ENCODE measurements at places on chromosomes 2 and 18. TPM values are rescaled to one million over a fixed set of nuclear protein-coding genes. Genes with fewer than 3 reads are reported as not detected.

- peak overlapping the region; percentile 87 for H3K4me3 ChIP-seq
- no peaks in the 10 kb centered on the region for H3K36me3 ChIP-seq
- DNase-seq = no peak
- peaks cover 19% of the 10 kb centered on the region for H3K4me1 ChIP-seq
Observed at GRCh38 chr2:102737431-102737830, 24.4 kb upstream of the TMEM182 start.

TANC1 gene
- total RNA-seq = 4.2 TPM

GKN1 gene
- not detected for total RNA-seq

DNA sequence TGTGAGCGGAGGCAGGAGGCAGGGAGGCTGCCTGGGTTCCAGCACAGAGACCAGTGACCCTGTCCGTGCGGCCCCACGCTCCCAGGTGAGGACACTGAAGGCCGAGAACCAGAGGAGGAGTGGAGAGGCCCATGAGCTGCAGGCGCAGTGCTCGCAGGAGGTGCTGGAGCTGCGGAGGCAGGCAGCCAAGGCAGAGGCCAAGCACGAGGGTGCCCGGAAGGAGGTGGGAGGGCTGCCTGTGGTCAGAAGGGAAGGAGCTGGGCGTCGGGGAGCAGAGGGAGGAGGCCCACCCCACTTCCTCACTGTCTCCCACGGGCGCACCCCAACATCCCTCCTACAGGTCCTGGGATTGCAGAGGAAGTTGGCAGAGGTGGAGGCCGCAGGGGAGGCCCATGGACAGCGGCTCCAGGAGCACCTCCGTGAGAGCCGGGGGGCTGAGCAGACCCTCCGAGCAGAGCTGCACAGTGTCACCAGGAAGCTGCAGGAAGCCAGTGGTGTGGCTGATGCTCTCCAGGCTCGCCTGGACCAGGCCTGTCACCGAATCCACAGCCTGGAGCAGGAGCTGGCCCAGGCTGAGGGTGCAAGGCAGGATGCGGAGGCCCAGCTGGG, 33.0 kb upstream of the SNED1 start:
- H3K27me3 ChIP-seq = no peaks in the 10 kb centered on the region
- no peak overlapping the region for H3K27ac ChIP-seq
- H3K36me3 ChIP-seq = no peaks in the 10 kb centered on the region
- no peak overlapping the region for H3K4me3 ChIP-seq
- H3K4me1 ChIP-seq = peaks cover 5% of the 10 kb centered on the region

TMEM169 gene
- 1.5 TPM for total RNA-seq

DNA sequence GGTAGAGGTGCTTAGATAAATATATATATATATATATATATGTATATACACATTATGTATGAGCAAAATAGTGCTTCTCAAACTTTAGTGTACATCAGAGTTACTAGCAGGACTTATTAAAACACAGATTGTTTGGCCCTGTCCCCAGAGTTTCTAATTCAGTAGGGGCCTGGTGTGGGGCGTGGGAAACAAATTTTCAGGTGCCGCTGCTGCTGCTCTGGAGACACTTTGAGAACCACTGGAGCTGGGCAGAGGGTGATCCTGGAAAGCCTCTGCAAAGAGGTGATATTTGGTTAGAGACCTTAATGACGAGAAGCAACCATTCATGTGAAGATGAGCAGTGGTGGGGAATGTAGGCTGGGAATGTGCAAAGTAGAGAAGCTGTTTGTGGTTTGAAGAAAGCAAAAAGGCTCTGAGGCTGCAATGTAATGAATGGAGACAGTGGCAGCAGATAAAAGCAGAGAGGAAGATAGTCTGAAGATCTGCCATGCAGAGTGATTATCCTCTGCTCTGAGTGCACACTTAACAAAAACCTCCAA, 142.9 kb downstream of the PLCL1 start:
- H3K4me1 ChIP-seq = no peaks in the 10 kb centered on the region
- H3K27me3 ChIP-seq = no peaks in the 10 kb centered on the region
- no peak overlapping the region for H3K27ac ChIP-seq
- DNase-seq = no peak

IL1RL2 gene
- total RNA-seq = not detected

GRCh38 chr2:51760441-51760840, 728.5 kb upstream of the NRXN1 start:
- no peaks in the 10 kb centered on the region for H3K4me1 ChIP-seq
- no peaks in the 10 kb centered on the region for H3K36me3 ChIP-seq
- H3K27ac ChIP-seq = no peak overlapping the region
- no peak for DNase-seq
- no peak overlapping the region for H3K4me3 ChIP-seq
- H3K27me3 ChIP-seq = no peaks in the 10 kb centered on the region

AFF3 gene
- total RNA-seq = 4.6 TPM

- DNase-seq = no peak
- peaks cover 33% of the 10 kb centered on the region for H3K4me1 ChIP-seq
- no peak overlapping the region for H3K4me3 ChIP-seq
- H3K27ac ChIP-seq = no peak overlapping the region
- peaks cover 6% of the 10 kb centered on the region for H3K27me3 ChIP-seq
Observed at GRCh38 chr2:26737221-26737620, 26.9 kb upstream of the SLC35F6 start.

DNA sequence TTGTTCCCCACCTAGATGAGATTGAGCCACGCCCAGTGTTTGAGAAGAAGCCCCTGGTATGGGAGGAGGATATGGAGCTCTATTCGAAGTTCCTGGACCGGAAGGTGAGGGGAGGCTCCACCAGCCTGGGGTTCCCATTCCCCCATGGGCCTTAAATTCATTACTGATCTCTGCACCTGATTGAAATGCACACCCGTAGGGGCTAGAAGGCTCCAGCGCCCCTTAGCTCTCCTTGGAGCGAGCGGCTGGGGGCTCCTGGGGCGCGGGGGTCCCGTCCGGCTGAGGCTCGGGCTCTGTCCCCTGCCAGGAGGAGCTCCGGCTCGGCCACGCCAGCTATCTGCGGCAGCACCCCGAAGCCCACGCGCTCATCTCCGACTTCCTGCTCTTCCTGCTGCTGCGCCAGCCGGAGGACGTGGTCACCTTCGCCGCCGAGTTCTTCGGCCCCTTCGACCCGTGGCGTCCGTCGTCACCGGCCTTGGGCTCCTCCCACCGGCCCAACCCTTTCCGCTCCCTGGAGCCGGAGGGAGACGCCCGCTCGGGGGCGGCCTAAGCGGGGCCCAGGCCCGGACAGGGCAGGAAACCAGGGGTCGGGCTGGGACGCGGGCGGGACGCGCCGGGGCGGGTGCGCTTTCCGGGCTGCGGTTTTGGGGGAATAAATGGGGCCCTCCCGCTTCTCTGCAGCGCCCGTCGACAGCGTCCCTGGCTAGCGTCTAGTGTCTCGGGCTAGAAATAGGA, 10.9 kb downstream of the CATIP start:
- peak; percentile 79 for DNase-seq
- H3K36me3 ChIP-seq = no peaks in the 10 kb centered on the region
- H3K27ac ChIP-seq = peak overlapping the region; percentile 87
- H3K27me3 ChIP-seq = no peaks in the 10 kb centered on the region
- peak overlapping the region; percentile 57 for H3K4me3 ChIP-seq
- H3K4me1 ChIP-seq = peaks cover 41% of the 10 kb centered on the region

- H3K4me1 ChIP-seq = peaks cover 49% of the 10 kb centered on the region
- peak overlapping the region; percentile 23 for H3K4me3 ChIP-seq
- no peaks in the 10 kb centered on the region for H3K36me3 ChIP-seq
- H3K27me3 ChIP-seq = no peaks in the 10 kb centered on the region
- peak overlapping the region; percentile 93 for H3K27ac ChIP-seq
- no peak for DNase-seq
Observed at GRCh38 chr2:197256021-197256420, 54.6 kb downstream of the ANKRD44 start.

- no peaks in the 10 kb centered on the region for H3K27me3 ChIP-seq
- no peak for DNase-seq
- no peak overlapping the region for H3K4me3 ChIP-seq
- no peaks in the 10 kb centered on the region for H3K36me3 ChIP-seq
- H3K27ac ChIP-seq = no peak overlapping the region
Observed at GRCh38 chr2:240286596-240286995, 146.1 kb upstream of the OTOS start.

DNA sequence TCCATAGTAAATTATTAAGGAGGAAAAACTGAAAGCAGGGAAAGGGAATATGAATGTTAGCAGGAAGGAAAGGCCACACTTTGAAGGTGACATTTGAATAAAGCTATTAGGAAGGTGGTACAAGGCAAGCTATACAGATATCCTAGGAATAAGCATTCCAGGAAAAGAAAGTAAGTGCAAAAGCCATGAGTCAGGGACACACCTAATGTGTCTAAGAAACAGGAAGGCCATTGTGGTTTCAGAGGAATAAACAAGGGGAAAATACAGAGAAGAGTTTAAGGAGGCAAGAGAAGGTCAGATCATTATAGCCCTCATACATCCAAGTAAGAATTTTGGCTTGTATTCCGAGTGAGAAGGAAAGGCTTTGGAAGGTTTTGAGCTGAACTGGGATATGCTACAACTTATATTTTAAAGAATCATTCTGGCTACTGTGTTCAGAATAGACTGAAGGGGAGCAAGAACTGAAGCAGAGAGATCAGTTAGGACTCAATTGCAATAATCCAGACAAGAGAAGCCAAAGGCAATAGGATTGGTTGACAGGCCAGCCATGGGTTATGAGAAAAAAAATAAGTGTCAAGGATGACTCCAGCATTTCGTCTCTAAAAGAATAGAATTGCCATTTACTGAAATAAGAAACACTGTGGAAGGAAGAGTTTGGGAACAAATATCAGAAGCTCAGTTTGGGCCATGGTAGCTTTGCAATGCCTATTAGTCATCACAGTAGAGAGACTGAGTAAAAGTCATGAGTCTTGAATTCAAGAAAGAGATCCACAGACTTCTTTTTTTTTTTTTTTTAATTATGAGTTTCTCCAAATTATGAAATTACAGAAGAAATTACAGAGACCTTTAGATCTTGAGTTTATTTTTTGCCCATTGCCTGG, 11.3 kb downstream of the RAD51AP2 start:
- H3K36me3 ChIP-seq = no peaks in the 10 kb centered on the region
- DNase-seq = no peak
- no peak overlapping the region for H3K27ac ChIP-seq
- H3K27me3 ChIP-seq = no peaks in the 10 kb centered on the region

NOL4 gene
- total RNA-seq = not detected

SPEG gene
- total RNA-seq = 1.2 TPM

GRCh38 chr2:102264952-102265351, 46.4 kb upstream of the IL1RL1 start:
- no peaks in the 10 kb centered on the region for H3K27me3 ChIP-seq
- peaks cover 47% of the 10 kb centered on the region for H3K4me1 ChIP-seq
- no peak for DNase-seq
- H3K4me3 ChIP-seq = no peak overlapping the region
- H3K36me3 ChIP-seq = no peaks in the 10 kb centered on the region
- no peak overlapping the region for H3K27ac ChIP-seq

- no peaks in the 10 kb centered on the region for H3K27me3 ChIP-seq
- H3K36me3 ChIP-seq = no peaks in the 10 kb centered on the region
- no peak overlapping the region for H3K4me3 ChIP-seq
- no peaks in the 10 kb centered on the region for H3K4me1 ChIP-seq
- no peak overlapping the region for H3K27ac ChIP-seq
Observed at GRCh38 chr2:200662727-200663126, 76.9 kb downstream of the AOX1 start.

ZNF532 gene
- 6.1 TPM for total RNA-seq

- H3K36me3 ChIP-seq = no peaks in the 10 kb centered on the region
- DNase-seq = no peak
- no peaks in the 10 kb centered on the region for H3K4me1 ChIP-seq
- no peak overlapping the region for H3K4me3 ChIP-seq
- H3K27ac ChIP-seq = no peak overlapping the region
- H3K27me3 ChIP-seq = no peaks in the 10 kb centered on the region
Observed at GRCh38 chr2:20942646-20943125, 101.2 kb downstream of the APOB start.

CENPO gene
- 11.2 TPM for total RNA-seq

DNA sequence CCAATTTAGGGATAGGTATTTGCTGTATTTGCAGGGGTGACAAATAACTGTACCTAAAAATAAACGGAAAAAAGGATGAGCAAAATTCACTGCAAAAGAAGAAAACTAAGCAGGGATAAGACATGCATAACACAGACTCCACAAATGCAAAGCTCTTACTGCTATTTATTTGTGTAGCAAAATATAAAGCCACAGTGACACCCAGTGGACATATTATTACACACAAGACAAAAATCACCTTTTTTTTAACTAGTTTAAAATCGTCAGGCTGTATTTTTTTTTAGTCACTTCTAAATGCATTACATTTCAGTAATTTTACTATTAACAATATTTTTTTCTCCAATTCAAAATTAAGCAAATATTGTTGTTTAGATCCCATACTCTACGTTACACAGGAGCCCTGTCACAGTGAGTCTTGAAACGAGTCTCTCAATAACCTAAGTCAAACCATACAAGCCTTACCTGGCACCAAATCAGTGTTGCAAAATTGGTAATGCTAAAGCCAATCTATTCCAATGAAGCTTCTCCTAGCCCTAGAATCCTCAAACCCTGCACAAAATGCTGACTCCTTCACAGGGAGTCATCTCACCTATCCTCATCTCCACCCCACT, 23.7 kb downstream of the METTL4 start:
- peak; percentile 67 for DNase-seq
- H3K4me3 ChIP-seq = no peak overlapping the region
- H3K36me3 ChIP-seq = peaks cover 17% of the 10 kb centered on the region
- H3K4me1 ChIP-seq = no peaks in the 10 kb centered on the region
- no peak overlapping the region for H3K27ac ChIP-seq

- H3K27ac ChIP-seq = no peak overlapping the region
- H3K4me3 ChIP-seq = no peak overlapping the region
- H3K36me3 ChIP-seq = no peaks in the 10 kb centered on the region
- no peak for DNase-seq
- no peaks in the 10 kb centered on the region for H3K4me1 ChIP-seq
- peaks cover 7% of the 10 kb centered on the region for H3K27me3 ChIP-seq
Observed at GRCh38 chr2:224252631-224253030, 149.3 kb downstream of the FAM124B start.

DNA sequence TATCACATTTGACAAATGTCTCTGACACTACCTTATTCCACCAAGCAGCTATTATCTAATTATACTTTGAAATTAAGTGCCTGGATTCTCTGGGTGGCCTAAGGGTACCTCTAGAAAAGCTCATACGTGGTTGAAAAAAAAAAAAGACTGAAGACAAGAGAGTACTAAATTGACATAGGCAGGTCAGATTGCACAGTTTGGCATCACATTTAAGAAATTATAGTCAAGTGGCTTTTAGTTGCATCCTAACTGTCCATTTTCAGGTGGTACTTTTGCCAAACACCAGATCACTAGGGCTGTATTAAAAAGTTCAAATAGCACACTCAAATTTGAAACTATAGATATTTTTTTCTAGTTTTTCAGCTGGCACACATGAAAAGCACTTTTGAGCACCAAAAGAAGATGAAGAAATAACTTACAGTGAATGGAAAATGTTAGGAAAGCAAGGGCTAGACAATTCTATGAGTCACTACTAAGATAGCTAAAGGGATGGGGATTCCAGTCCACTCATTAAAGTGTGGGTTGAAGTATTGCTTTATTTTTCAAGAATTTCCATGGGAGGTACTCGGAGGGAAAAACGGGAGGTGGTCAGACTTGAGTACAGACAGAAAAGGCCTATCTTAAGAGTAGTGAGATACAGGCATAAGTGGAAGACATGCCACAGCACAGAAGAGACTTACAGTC, 106.5 kb upstream of the COL5A2 start:
- no peak overlapping the region for H3K4me3 ChIP-seq
- H3K36me3 ChIP-seq = no peaks in the 10 kb centered on the region
- no peak for DNase-seq
- no peak overlapping the region for H3K27ac ChIP-seq
- no peaks in the 10 kb centered on the region for H3K4me1 ChIP-seq

- no peak overlapping the region for H3K27ac ChIP-seq
- no peaks in the 10 kb centered on the region for H3K4me1 ChIP-seq
- no peaks in the 10 kb centered on the region for H3K27me3 ChIP-seq
Observed at GRCh38 chr2:7618031-7618430, 700.8 kb downstream of the RNF144A start.

GRCh38 chr2:118847762-118848172, 319 bp upstream of the EN1 start:
- H3K4me3 ChIP-seq = no peak overlapping the region
- peaks cover 16% of the 10 kb centered on the region for H3K4me1 ChIP-seq
- no peak overlapping the region for H3K27ac ChIP-seq
- H3K36me3 ChIP-seq = no peaks in the 10 kb centered on the region
- H3K27me3 ChIP-seq = peaks cover 57% of the 10 kb centered on the region

Measured in natural killer cell (primary cell).